ENCODE measurements at places on chromosomes 1 and 21. TPM values are rescaled to one million over a fixed set of nuclear protein-coding genes. Genes with fewer than 3 reads are reported as not detected.

The SPRR2B gene
- total RNA-seq = not detected

DNA sequence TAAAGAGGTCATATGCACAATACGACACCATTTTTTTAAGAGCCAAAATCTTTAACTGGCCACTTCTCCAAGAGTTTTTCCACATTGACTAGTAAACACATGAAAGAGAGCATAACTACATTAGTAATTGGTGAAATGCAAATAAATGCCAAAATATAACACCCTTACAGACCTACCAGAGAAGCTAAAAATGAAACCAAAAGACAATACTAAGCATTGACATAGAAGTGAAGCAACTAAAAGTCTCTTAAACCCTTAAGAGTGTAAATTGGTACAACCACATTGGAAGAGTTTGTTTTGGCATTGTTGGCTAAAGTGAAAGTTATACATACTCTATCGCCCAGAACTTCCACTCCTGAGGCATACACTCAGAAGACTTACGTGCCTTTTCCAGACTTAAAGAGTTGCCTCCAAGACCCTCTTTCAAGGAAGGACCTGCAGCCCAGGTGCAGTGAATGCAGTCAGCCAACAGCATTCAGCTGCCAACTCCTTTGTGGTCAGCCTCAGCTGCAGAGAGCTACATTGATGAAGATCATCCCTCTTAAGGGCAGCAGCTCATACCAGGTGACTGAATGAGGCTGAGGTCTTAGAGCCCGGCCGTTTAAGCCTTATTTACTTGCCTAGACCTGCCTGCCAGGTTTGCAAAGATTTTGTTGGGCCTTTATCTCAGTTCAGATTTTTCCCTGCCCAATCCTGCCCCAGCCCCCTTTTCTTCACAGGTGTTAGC is 839.1 kb upstream of the ADGRL2 start:
- H3K4me3 ChIP-seq = no peak overlapping the region
- H3K36me3 ChIP-seq = no peaks in the 10 kb centered on the region
- H3K27ac ChIP-seq = no peak overlapping the region

The CDK18 gene
- 63.4 TPM for total RNA-seq

The CYB5RL gene
- 4.7 TPM for total RNA-seq

The GJA8 gene
- total RNA-seq = not detected

DNA sequence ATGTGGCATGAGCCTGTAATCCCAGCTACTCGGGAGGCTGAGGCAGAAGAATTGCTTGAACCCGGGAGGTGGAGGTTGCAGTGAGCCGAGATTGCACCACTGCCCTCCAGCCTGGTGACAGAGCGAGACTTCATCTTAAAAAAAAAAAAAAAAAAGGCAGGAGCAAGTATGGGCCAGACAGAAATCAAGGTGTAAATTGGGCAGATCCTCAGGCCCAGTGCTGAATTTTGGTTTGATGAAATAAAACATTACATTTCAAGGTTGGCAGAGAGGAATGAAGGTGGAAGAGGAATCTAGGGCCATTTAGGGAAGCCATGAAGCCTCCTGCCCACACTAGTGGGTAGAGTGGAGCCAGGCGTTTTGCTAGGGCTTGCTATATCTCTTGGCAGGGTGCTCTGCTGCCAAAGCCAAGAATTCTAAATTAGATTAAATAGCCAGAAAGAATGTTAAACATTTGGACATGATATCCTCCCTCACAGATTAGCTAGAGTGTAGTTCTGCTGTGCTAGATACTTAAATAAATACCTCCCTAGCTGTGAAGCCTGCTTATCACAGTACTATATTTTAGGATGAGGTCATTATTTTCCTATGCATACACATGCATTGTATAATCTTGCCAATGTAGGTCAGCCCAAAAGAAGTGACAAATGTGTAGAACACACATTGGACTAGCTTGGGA is 16.6 kb upstream of the LGALS8 start:
- no peaks in the 10 kb centered on the region for H3K36me3 ChIP-seq
- no peak for DNase-seq
- no peak overlapping the region for H3K4me3 ChIP-seq
- no peaks in the 10 kb centered on the region for H3K4me1 ChIP-seq
- no peaks in the 10 kb centered on the region for H3K27me3 ChIP-seq
